Activated CD4-positive, alpha-beta T cell treated with anti-CD3 and anti-CD28 coated beads for 36 hours (primary cell): ENCODE measurements at places on chromosomes 11 and 22.
A peak's percentile ranks its signal among the peaks of the same experiment; 100 is the strongest.

DNA sequence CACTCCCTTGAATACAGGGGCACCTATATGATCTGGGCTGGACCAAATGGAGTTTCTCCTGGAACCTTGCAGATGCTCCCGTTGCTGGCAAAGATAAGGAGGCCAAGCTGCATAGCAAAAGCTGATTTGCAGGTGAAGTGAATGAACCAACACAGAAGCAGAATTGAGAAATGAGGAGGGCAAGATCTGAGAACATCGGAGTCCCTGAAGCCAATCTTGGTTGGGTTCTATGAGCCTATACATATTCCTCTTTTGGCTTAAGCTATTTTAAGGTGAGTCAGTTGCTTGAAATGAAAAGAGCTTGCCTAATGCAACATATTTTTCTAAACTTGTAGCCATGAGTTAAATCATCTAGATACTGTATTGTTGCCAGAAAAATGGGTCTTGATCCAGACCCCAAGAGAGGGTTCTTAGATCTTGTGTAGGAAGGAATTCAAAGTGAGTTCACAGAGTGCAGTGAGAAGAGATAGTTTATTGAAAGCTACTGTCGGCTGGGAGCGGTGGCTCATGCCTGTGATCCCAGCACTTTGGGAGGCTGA is 23.5 kb downstream of the WEE1 start:
- peaks cover 17% of the 10 kb centered on the region for H3K4me1 ChIP-seq
- no peak for DNase-seq
- H3K4me3 ChIP-seq, result no peak overlapping the region
- no peaks in the 10 kb centered on the region for H3K36me3 ChIP-seq

DNA sequence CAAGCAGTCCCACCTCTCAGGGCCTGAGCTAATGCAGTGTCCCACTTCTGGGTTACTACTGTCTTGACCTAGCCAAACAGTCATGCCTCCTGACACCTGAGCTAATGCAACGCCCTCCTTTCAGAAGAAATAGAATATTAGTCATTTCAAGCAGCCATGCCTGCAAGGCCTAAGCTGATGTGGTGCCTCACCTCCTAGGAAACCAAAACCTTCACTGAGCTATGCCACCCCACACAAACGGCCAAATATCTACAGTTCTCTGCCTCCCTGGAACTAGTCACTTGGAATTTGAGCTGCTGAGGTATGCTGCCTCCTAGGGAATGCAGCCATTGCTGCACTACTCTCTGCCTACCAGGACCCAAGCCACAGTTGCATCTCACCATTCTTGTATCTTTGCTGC is 8.3 kb upstream of the MS4A6E start:
- no peak overlapping the region for H3K27ac ChIP-seq
- H3K27me3 ChIP-seq, result peaks cover 24% of the 10 kb centered on the region

DNA sequence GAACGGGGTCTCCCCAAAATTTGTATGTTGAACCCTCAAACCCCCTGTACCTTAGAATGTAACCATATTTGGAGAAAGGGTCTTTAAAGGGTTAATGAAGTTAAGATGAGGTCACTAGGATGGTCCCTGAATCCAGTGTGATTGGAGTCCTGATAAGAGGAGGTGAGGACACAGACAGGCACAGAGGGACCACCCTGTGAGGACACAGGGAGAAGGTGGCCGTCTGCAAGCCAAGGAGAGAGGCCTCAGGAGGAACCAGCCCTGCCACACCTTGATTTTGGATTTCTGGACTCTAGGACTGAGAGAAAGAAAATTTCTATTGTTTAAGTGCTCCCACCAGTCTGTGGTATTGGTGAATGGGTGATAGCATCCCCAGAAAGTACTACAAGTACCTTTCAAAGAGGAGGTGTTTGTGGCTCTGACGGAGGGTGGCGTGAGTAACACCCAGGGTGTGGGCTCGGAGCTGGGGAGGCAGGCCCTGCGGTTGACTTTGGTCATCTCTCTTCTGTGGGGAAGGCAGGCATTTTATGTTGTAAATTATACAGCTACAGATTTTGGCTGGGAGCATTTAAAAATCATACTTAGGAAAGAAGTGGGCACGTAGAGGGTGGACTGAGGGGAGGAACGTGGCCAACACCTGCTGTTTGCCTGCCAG is 13.8 kb downstream of the MRGPRF start:
- no peaks in the 10 kb centered on the region for H3K4me1 ChIP-seq
- H3K4me3 ChIP-seq, result no peak overlapping the region
- no peak for DNase-seq
- no peaks in the 10 kb centered on the region for H3K27me3 ChIP-seq

DNA sequence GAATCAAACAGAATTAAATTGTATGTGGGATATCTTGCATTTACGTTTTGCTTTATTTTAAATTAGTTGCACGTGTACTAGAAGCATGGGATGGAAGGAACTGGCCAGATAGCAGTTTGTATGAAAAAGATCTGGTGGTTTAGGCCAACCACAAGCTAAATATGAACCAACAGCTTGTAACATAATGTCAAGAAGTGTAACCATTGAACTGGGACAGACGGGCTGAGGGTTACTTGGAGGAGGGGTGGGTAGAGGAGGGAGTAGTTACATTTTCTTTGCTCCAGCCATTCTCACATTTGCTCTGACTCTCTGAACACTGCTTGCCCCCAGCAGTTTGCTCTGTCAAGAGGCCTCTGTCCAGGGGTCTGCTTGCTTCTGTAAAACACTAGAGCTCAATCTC is 31.7 kb upstream of the CXCR5 start:
- H3K27ac ChIP-seq, result no peak overlapping the region
- no peaks in the 10 kb centered on the region for H3K36me3 ChIP-seq
- H3K27me3 ChIP-seq, result no peaks in the 10 kb centered on the region
- no peak overlapping the region for H3K4me3 ChIP-seq
- H3K4me1 ChIP-seq, result peaks cover 6% of the 10 kb centered on the region

- no peak overlapping the region for H3K4me3 ChIP-seq
- peak; percentile 60 for DNase-seq
- H3K27me3 ChIP-seq, result peaks cover 4% of the 10 kb centered on the region
- peaks cover 14% of the 10 kb centered on the region for H3K4me1 ChIP-seq
- no peaks in the 10 kb centered on the region for H3K36me3 ChIP-seq
Measured at GRCh38 chr11:45527898-45528297, 137.5 kb downstream of the CHST1 start.

DNA sequence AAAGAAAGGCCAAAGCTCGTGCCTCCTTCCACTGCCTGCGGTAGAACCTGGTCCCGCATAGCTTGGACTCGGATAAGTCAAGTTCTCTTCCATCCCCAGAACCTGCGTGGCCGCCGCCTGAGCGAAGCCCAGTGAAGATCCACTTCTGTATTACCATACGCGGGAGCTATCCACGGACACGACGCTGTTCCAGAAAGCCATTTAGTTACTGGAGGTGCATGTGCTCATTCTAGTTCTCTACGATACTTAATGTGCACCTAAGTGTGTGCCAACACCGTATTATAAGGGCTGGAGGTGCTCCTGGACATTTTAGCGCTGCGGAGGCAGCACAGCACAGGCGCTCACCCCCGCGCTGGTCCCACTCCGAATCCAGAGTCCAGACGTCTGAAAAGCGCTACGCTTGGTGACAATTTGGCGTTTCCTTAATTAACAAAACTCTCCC is 1.4 kb downstream of the WT1 start:
- H3K4me3 ChIP-seq, result no peak overlapping the region
- H3K4me1 ChIP-seq, result peaks cover 35% of the 10 kb centered on the region
- H3K27ac ChIP-seq, result no peak overlapping the region
- peaks cover 78% of the 10 kb centered on the region for H3K27me3 ChIP-seq

DNA sequence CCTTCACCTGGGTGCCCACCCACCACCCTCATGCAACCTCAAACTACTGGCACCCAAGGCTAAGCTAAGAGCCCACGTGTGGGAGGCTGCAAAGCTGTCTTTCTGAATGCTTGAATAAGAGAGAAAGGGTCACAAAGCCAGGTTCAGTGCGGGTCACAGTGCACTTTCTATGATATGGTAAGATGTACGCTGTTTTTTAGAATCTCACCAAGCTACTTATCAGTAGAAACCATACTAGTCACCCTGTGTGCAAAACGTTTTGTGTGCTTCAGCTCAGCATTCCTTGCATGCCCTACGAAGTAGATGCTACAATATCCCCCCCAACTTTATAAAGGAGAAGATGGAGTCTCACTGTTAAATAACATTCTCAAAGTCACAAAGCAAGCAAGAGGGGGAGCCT is 14.9 kb downstream of the P2RX3 start:
- H3K27ac ChIP-seq, result no peak overlapping the region
- no peak for DNase-seq
- H3K36me3 ChIP-seq, result no peaks in the 10 kb centered on the region
- H3K4me3 ChIP-seq, result no peak overlapping the region
- peaks cover 4% of the 10 kb centered on the region for H3K4me1 ChIP-seq

GRCh38 chr22:43828998-43829782 is 17.1 kb upstream of the EFCAB6 start:
- no peaks in the 10 kb centered on the region for H3K4me1 ChIP-seq
- H3K27me3 ChIP-seq, result peaks cover 2% of the 10 kb centered on the region
- DNase-seq, result no peak
- no peaks in the 10 kb centered on the region for H3K36me3 ChIP-seq

DNA sequence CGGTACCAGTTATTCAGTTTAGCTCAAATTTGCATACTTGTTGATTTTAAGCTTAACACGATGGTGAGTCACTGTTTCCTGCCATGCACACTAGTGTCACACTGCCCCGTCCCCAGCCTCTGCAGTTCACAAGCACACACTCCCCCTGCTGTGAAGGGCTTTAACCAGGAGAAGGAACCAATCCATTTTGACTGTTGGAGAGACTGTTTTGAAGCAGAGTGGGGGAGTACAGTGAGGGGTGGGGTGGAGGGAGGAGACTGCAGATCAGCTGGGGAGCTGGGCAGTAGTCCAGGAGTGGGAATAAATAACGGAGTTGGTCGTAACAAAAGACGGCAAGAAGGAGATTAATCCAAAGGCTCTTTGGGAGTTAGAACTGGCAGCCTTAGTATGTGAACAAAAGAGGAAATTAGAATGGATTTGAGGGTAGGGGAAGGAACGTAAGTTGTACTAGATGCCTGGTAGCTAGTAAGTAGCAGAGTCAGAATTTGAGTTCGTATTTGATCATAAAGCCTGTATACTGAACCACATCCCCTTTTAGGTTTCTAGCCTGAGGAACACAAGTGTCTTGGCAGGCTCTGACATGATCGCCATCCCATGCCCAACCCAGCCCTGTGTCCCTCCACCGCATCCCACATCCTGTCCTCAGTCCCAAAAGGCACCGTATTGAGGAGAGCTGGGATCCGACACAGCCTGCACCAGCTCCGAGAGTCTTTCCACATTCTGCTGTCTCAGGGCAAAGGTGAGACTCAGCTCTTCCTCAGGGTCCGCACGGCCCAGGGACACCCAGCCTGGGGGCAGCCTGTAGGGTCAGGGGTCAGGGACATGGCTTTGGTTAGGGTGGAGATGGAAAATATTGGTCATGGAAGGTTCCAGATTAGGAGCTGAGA is 862 bp downstream of the TPP1 start:
- H3K27me3 ChIP-seq, result no peaks in the 10 kb centered on the region
- H3K4me3 ChIP-seq, result no peak overlapping the region
- H3K36me3 ChIP-seq, result peaks cover 15% of the 10 kb centered on the region
- H3K27ac ChIP-seq, result no peak overlapping the region
- peak; percentile 79 for DNase-seq

DNA sequence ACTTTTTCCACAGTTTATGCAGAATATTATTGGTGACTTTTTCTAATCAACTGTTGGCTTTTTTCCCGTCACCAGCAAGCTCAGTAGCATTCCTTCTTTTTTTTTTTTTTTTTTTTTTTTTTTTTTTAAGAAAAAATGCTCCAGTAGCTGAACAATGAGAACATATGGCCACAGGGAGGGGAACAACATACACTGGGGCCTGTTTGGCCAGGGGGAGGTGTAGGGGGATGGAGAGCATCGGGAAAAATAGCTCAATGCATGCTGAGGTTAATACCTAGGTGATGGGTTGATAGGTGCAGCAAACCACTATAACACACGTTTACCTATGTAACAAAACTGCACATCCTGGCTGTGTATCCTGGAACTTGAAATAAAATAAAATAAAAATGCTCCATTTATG is 82.5 kb downstream of the ARHGAP42 start:
- H3K27ac ChIP-seq, result no peak overlapping the region
- H3K27me3 ChIP-seq, result no peaks in the 10 kb centered on the region
- H3K4me3 ChIP-seq, result no peak overlapping the region
- no peak for DNase-seq
- H3K36me3 ChIP-seq, result no peaks in the 10 kb centered on the region
- no peaks in the 10 kb centered on the region for H3K4me1 ChIP-seq

- H3K27ac ChIP-seq, result no peak overlapping the region
- H3K4me3 ChIP-seq, result no peak overlapping the region
- no peak for DNase-seq
- H3K27me3 ChIP-seq, result no peaks in the 10 kb centered on the region
- no peaks in the 10 kb centered on the region for H3K4me1 ChIP-seq
- no peaks in the 10 kb centered on the region for H3K36me3 ChIP-seq
Measured at GRCh38 chr22:44930711-44931035, 79.1 kb downstream of the PHF21B start.

DNA sequence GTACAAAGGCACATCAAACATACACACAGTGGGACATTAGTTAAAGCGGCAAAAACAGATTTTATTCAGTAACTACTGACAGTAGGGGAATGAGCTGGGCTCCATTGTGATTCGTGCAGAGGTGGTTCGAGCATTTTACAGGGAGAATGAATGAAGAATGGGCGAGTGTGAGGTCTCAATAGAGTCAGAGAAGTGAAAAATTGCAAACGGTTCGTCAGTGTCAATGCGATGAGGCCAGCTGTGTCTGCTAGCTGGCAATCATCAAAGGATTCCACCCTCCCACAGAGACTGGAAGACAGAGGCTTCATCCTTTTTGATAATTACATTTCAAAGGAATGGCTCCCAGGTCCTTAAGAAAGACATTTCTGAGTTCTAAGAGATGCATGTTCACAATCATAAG is 17.4 kb downstream of the OR4D9 start:
- no peak overlapping the region for H3K27ac ChIP-seq
- H3K36me3 ChIP-seq, result no peaks in the 10 kb centered on the region
- H3K27me3 ChIP-seq, result no peaks in the 10 kb centered on the region
- H3K4me1 ChIP-seq, result no peaks in the 10 kb centered on the region
- no peak overlapping the region for H3K4me3 ChIP-seq

DNA sequence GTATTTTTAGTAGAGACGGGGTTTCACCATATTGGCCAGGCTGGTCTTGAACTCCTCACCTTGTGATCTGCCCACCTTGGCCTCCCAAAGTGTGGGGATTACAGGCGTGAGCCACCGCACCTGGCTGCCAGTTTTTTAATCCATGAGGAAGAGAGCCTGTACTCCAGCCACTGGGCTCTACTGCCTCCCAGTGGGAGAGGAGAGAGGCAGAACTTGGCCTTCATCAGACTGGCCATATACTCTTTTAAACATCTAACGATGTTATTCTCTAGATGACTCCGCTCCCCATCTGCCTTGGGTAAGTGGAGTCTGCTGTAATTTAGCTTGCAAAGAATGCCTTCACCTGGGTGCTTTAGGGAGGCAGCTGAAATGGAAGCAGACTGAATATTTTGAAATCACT is 34.6 kb downstream of the SLC6A5 start:
- H3K4me3 ChIP-seq, result no peak overlapping the region
- no peak overlapping the region for H3K27ac ChIP-seq
- no peaks in the 10 kb centered on the region for H3K4me1 ChIP-seq
- H3K36me3 ChIP-seq, result no peaks in the 10 kb centered on the region

GRCh38 chr22:36486619-36487384 is 5.4 kb upstream of the TXN2 start:
- DNase-seq, result peak; percentile 81
- no peak overlapping the region for H3K4me3 ChIP-seq
- H3K27me3 ChIP-seq, result no peaks in the 10 kb centered on the region
- H3K4me1 ChIP-seq, result peaks cover 7% of the 10 kb centered on the region

GRCh38 chr11:83611031-83611430 is 324.9 kb upstream of the CCDC90B start:
- H3K36me3 ChIP-seq, result no peaks in the 10 kb centered on the region
- H3K4me3 ChIP-seq, result no peak overlapping the region
- peaks cover 2% of the 10 kb centered on the region for H3K27me3 ChIP-seq
- H3K27ac ChIP-seq, result no peak overlapping the region
- no peaks in the 10 kb centered on the region for H3K4me1 ChIP-seq

GRCh38 chr22:48432781-48433518 is 1394.7 kb downstream of the BRD1 start:
- H3K36me3 ChIP-seq, result no peaks in the 10 kb centered on the region
- DNase-seq, result no peak
- H3K27ac ChIP-seq, result no peak overlapping the region
- no peaks in the 10 kb centered on the region for H3K4me1 ChIP-seq
